ENCODE measurements at places on chromosomes 12 and 14. TPM values are rescaled to one million over a fixed set of nuclear protein-coding genes. Genes with fewer than 3 reads are reported as not detected.

DNA sequence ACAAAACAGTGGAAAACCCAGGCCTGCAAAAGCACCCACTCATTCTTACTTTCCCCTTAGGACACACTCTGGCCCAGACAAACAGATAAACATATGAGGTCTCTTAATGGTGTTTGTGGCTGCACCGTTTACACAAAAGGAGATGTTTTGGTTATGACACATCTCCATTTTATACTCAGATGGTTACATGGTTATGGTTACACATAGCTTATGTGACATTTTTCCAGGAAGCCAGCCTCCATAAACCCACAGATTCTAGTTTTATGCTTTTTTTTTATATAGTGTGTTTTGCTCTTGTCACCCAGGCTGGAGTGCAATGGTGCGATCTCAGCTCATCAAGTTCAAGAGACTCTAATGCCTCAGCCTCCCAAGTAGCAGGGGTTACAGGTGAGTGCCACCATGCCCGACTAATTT, 3.5 kb upstream of the KLRD1 start:
- no peak for DNase-seq

- DNase-seq: peak; percentile 64
These were observed at the start of gene BCAT1 for GRCh38 chr12:24948757-24949722. BCAT1 (minus strand) TSS chr12:24949101; CDS start chr12:24948932, 169 bp downstream.

DNA sequence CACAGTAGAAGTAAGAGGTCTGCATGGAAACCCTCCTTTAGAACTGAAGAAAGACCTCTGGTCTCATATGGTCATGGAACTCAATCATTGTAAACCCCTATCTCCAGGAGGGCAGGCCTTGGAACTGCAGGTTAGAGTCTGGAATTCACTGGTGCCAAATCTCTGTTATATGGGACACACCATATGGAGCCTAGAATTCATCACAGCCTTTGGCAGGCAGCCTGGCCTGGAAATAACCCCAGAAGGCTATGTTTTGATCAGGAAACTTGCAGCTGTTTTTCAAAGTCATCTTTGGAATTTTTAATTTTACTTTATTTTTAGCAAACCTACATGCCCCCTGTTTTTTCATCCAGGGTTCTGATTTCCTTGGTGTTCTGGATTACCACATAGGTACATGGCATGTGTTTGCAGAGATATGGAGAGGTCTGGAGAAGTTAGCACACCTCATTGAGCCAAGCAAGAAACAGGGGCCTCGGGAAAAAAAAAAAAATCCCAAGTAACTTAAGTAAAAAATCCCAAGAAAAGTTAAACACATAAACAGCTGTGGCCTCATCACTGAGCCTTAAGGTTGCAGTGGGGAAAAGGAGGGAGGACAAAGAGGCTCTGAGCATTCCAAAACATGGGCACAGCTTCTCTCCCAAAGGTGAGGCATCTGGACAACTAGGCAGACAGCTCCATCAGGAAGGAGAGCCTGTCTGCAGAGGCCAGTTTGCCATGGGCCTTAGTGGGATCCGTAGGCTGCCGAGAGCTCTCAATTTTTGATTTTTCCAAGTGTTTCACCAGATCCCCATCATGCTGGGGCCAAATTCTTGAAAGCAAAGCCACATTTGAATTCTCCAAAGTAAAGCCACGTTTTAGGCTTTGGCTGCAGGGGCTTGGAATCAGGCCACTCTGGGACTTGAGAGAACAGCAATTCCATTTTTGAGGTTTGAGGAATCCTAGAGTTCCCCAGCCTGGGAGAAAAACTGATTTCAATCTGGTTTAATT, 339.6 kb upstream of the TBX3 start:
- DNase-seq: peak; percentile 78

- no peak for DNase-seq
These were observed 1372.1 kb upstream of the SEL1L start for GRCh38 chr14:82905762-82906161.

DNA sequence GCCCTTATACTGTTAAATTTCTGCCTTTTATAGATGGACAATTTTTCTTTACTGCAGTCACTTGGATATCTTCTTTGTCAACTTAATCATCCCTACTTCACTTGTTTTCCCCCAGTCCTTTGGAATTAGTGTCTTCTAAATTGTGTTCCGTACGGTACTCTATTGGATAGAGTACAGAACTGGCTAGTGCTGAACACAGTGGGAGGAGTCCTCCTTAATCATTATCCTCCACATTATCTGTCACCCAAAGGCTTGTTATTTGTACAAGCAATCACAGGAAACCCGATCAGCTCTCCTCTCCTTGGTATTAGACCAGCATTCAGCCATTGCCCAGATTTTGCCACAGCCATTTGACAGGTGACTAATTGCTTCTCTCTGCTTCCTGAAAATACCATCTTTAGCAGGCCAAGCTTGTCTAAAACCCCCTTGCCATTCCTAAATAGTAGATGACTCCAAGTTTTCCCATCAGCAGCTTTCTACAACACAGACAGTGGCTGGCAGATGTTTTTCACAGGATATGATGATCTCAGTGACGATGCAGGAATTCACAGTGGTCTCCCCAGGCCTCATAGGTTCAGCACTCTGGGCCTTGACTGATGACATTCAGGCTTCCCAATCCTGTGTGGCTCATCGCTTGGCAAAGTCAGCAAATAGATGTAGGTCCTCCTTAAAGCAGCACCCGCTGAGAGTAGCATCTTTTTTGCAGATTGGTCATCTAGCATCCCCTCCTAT, 216.0 kb upstream of the RGS6 start:
- DNase-seq: no peak

DNA sequence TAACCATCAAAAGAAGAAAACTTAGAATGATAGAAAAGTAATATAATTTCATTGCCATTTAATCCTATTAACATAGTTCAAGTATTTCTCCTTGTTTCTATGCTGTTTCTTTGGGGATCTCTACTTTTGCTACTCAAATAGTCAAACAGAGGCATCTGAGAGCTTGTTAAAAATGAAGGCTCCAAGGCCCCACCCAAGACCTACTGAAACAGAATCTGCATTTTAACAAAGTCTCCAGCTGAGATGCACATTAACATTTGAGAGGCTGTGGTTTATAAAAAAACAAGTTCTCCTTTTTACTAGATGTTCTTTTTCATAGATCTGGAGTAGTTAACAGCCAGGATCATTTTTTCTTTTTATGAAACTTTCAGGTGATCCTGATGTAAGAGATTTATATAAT, 31.8 kb downstream of the PPFIA2 start:
- DNase-seq: no peak

DNA sequence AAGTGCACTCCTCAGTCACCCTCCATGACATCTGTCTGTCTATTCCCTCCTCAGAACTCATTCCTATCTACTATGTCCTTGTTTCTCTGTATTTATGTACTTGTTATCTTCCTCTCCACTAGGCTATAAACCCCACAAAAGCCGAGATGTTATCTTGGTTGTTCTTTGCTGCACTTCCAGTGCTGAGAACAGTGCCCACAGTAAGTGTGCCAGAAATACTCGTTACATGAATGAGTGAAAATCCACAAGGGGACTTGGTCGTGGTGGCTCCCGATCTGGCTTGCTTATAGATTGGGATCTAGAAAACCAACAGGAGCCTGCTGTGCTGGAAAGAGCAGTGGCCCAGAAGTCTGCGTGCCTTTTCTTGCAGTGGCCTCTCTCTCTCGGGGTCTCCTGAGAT, 111.9 kb upstream of the PRMT8 start:
- no peak for DNase-seq

DNA sequence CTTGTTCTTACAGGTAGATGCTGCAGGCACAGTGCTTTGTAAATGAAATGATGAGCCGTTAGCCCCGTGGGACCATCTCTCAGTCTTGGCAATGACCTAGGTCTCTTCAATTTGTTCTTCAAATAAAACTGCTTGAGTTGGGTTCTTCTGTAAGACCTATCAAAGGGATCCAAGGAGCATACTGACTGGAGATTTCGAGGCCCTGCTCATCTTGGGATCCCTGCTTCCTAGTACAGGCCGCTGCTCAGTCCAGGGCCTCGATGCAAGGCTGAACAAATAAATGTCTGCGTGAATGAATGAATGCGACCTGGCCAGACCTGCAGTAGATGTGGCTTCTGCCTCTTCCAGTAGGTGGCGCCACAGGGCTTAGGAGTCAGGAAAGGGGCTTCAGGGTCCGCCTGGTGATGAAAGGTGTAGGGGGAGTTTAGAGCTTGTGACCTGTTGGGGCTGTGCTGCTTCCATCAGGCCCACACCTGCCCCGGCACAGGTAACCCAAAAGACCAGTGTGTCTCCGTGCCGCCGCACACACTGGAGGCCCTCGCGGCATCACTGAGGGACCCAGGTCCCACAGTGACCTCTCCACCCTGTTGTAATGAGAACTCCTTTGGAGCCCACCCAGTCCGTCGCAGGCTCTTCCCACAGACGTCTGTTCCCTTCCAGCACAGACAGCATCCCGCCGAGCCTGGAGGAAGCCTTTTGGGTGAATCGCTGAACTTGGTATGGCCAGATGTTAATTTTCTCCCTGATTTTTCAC, 4.4 kb downstream of the CACNA1C start:
- DNase-seq: peak; percentile 60

GRCh38 chr14:104561124-104561557, 18.4 kb upstream of the C14orf180 start:
- DNase-seq: no peak

GRCh38 chr14:91585856-91586255, 75.7 kb upstream of the PPP4R3A start:
- no peak for DNase-seq

DNA sequence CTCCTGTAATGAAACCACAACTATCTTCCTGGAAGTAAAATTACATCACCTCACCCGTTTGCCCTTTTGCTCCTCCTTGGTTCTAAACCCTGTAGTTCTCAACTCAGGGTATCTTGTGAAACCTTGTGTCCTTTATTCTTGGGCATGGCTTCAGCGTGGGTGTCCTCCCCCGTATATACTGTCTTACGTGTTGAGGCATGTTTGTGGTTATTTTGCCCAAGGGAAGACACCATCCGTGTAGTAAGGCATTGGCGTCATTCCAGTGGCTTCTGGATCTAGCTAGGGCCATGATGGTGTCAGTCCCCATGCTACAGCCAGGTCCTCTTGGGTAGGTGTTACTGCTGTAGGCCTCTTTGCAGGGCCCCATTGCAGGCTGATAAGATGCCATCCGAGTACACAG, 115.4 kb downstream of the ZFP36L1 start:
- no peak for DNase-seq

- no peak for DNase-seq
These were observed 7.8 kb upstream of the NOVA1 start for GRCh38 chr14:26605602-26606001.

DNA sequence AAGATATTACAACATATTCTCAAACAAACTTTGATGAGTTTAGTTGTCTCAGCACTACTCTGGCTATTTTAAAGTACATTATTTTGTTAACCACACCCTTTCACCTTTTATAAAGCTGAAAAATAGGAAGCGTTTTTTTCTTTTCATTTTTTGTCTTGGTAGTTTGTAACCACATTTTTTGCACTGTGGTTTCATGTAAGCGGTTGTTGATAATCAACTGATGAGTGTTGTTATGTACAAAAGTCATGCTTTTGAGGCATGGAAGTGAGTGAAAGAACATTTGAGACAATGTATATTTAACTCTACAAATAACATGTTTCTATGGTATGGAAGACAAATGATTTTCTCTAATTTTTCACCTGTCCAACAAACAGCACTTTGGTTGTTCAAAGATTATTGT, 52.1 kb upstream of the ATP2B1 start:
- DNase-seq: peak; percentile 16

DNA sequence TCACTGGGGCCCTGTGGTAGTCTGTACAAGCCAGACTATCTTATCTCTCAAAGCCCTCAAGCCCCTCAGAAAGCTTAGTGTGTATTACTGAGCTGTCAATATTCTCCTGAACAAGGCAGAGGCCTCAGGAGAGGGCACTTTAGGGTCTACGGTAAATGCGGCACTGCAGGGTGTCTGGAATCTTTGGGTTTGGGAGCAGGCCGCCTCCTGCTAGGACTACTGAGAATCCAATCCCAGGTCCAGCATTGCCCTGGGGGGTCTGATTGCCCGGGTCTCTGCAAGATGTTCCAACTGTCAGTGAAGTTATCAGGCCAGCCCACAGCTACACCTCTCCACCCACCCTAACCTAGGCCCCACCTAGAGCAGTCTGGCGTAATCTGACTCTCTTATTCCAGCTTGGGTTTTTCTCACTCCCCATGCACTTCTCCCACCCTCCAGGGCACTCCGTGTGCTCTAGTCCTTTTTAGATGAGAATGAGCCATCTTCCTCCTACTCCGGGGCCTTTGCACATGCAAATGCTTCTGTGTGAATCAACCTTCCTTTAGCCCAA, 4.3 kb upstream of the ZFP36L1 start:
- DNase-seq: peak; percentile 24

GRCh38 chr14:64970776-64971477, 1.2 kb downstream of the RAB15 start:
- peak; percentile 31 for DNase-seq

- no peak for DNase-seq
These were observed 149.0 kb upstream of the SEL1L start for GRCh38 chr14:81682701-81683100.

DNA sequence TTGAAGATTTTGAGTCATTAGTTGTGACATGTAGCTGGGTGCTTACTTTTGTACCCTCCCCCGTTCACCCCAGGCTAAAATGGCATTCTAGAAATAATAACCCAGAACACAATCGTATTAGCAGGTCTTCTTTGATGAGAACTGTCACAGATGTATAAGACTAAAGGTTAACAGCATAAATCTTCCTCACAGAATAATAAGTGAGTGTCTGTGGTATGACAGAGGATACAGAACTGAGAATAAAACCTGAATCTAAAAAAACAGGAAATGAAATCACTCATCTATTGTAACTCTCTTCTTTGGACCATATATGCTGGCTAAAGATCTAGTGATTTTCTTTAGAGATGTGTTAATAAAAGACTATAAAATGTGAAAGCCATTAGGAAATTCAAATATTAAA, 746.6 kb downstream of the LRFN5 start:
- DNase-seq: no peak

GRCh38 chr12:9144730-9145106, 29.0 kb upstream of the A2M start:
- DNase-seq: no peak

DNA sequence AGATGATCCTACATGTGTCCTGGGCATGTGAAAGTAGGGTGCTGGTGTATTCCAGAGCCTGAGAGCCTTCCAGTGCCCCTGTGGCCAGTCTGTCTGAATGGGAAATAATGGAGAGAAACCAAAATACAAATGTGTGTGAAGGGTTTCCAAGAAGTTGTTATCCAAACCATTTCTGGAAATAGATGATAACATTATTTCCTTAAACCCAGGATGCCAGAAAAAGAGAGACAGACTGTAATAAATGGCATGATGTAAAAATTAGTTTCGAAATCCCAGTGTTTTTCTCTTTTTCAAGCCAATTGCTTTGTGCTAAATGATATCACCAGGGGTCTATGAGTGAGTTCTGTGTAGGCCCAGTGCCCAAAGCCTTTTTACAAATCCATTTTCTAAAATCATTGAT, 175.3 kb downstream of the PHLDA1 start:
- no peak for DNase-seq

GRCh38 chr14:63308723-63309317, 9.9 kb downstream of the GPHB5 start:
- DNase-seq: no peak

Gene SERPINA1
- 315 TPM for total RNA-seq

Gene TMEM121
- total RNA-seq: 1.3 TPM

Gene TSPAN8
- total RNA-seq: 18.7 TPM

Gene FSCB
- total RNA-seq: not detected

Gene AQP2
- not detected for total RNA-seq

Gene LUM
- 7.0 TPM for total RNA-seq

Gene DPY19L2
- total RNA-seq: 7.0 TPM

Gene DGLUCY
- 54.3 TPM for total RNA-seq

Gene HIF1A
- 101 TPM for total RNA-seq

Gene PRICKLE1
- total RNA-seq: 10.3 TPM

Gene NRXN3
- total RNA-seq: 41.1 TPM

Data from stomach (tissue), 19 donors.